ENCODE measurements at places on chromosomes 13 and 19.
A peak's percentile ranks its signal among the peaks of the same experiment; 100 is the strongest.

DNA sequence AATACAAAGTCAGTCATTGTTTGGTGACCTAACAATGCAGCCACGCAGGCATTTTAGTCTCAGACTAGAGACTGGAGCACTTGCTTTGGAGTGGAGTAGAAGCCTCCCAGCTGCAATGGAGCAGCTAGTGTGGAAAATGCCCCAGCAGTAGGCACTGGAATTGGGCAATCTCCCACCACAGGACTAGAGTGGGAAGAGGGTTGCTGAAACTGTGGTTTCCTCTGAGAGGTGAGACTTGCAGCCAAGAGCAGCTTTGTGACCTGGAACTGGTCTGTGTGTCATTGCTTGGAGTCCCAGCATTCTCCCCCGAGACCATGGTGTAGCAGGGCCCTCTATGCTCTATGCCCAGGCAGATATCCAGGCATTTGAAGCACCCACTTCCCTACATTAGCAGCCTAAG is 556.3 kb downstream of the UQCRFS1 start:
- DNase-seq = no peak

DNA sequence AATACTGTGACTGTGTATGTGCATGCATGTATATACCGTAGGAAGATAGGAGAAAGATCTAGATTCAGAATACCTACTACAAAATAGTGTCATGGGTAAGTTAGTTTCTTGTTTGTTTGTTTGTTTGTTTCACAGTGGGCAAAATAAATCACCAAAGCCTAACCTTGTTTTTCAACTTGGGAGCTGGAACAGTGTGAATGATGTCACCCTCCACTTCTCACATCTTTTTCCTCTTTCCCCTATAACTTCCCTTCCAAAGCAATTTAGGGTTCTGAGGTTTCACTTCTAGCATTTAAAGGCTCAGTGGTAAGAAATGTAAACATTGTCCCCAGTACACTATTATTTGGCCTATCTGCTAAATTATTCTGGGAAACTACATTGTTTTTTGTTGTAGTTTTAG is 5.4 kb downstream of the KCTD4 start:
- no peak for DNase-seq

DNA sequence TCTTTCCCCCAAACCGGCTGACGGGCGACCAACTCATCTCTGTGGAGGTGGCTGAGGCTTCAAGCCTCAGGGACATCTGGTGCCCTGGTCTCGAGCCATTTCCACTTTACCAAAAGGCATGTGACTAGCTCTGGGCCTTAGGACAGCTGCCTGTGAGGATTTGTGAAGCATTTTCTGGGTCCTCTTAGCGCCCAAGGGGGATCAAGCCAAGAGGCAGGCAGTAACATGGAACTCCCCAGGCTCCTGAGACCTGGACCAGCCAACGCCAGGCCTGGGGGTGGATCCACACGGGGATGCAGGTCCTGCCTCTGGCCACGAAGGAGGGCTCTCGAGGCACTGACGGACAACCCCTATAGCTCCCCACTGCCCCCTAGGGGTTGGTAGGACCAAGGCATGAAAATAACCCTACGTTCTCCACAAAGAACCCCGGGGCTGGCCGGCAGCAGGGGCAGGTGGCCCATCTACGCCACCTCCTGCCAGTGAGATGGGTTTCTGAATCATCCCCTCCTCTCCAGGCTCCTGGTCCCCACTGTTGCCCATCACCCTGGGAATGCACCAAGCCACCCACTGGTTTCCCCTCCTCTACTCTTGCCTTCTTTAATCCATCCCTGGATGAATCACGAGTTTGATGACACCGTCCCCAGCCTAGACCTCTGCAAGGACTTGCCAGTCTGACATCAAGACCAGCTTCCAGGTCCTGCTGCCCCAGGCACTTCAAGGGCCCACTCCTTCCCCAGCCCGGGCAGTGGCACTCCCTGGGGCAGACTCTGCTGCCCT is 7.0 kb upstream of the MYDGF start:
- peak; percentile 46 for DNase-seq

DNA sequence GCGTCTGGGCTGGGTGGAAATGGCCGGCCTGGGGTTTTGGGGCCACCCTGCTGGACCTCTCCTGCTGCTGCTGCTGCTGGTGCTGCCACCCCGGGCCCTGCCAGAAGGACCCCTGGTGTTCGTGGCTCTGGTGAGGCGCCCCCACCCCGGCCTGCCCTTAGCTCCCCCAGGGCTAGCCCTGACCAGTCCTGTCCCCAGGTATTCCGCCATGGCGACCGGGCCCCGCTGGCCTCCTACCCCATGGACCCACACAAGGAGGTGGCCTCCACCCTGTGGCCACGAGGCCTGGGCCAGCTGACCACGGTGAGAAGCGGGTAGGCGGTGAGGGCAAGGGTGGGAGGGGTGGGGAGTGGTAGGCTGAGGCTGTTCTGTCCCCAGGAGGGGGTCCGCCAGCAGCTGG is at the start of gene ACP4:
ACP4 (plus strand) TSS at position 20 of the 400 bp plus-strand sequence; CDS start at position 20, 0 bp downstream.
- no peak for DNase-seq

GRCh38 chr19:1864480-1865171 is 1.2 kb upstream of the KLF16 start:
- DNase-seq = no peak

DNA sequence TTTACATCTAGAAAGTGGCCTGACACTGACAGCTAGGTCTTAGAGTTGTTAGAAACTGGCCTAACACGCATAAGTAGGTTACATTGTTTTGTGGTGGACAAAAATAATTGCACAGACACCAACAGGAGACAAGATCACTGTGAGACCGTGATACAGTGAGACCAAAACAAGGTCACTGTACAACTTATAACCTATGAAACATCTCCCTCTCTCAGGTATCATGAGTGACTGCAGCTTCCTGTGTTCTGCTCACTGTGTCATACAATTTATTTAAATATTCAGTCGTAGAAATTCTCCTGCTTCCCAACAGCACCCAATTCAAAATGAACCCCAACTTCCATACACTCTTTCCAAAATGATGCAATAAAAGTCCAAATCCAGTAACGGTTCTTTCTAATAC is 2165.2 kb downstream of the PCDH9 start:
- no peak for DNase-seq

DNA sequence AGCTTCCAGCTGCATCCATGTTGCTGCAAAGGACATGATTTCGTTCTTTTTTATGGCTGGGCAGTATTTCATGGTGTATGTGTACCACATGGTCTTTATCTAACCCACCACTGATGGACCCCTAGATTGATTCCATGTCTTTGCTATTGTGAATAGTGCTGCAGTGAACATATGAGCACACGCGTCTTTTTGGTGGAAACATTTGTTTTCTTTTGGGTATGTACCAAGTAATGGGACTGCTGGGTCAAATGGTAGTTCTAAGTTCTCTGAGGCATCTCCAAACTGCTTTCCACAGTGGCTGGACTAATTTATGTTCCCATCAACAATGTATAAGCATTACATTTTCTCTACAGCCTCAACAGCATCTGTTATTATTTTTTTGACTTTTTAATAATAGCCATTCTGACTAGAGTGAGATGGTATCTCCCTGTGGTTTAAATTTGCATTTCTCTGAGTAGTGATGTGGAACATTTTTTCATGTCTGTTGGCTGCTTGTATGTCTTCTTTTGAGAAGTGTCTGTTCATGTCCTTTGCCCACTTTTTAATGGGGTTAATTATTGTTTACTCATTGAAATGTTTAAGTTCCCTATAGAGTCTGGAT is 6.8 kb upstream of the UBE2L5 start:
- DNase-seq = no peak

DNA sequence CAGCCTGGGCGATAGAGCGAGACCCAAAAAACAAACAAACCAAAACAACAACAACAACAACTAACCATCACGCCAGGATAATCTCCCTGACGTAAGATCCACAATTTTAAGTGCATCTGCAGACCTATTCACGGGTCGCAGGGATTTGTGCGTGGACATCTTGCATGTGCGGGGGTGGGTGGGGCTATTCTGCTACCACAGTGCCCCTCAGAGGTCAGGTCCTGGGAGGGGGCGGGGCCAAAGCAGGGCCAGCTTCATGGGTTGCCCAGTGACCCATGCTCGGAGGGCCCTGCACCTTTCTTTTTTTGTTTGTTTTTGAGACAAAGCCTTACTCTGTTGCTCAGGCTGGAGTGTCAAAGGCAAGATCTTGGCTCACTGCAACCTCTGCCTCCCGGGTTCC is 2.6 kb upstream of the CDC42EP5 start:
- no peak for DNase-seq

- no peak for DNase-seq
Measured at GRCh38 chr19:29890392-29890791, 51.6 kb upstream of the URI1 start.

- DNase-seq = no peak
Measured at GRCh38 chr13:26837997-26838396, 77.4 kb upstream of the GPR12 start.

- no peak for DNase-seq
Measured at GRCh38 chr13:111539791-111540446, 219.5 kb downstream of the TEX29 start.

All from COR-L47 (cell line).